ENCODE measurements at places on chromosomes 13 and 19.
A peak's percentile ranks its signal among the peaks of the same experiment; 100 is the strongest.

- no peak for DNase-seq
Measured at GRCh38 chr13:86155756-86156155, 356.5 kb upstream of the SLITRK6 start.

DNA sequence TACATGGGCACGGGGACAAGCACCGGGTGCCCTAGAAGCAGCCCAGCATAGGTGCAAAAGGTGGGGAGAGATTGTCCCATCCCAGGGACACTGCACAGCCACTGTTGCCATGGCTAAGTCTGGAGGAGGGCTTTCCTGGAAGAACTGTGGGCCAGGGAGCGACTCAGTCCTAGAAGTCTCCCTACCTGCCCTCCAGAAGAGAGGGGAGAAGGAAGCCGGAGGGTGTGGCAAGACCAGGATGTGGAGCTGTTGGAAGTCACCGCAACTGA is 2.3 kb upstream of the FBN3 start:
- no peak for DNase-seq

DNA sequence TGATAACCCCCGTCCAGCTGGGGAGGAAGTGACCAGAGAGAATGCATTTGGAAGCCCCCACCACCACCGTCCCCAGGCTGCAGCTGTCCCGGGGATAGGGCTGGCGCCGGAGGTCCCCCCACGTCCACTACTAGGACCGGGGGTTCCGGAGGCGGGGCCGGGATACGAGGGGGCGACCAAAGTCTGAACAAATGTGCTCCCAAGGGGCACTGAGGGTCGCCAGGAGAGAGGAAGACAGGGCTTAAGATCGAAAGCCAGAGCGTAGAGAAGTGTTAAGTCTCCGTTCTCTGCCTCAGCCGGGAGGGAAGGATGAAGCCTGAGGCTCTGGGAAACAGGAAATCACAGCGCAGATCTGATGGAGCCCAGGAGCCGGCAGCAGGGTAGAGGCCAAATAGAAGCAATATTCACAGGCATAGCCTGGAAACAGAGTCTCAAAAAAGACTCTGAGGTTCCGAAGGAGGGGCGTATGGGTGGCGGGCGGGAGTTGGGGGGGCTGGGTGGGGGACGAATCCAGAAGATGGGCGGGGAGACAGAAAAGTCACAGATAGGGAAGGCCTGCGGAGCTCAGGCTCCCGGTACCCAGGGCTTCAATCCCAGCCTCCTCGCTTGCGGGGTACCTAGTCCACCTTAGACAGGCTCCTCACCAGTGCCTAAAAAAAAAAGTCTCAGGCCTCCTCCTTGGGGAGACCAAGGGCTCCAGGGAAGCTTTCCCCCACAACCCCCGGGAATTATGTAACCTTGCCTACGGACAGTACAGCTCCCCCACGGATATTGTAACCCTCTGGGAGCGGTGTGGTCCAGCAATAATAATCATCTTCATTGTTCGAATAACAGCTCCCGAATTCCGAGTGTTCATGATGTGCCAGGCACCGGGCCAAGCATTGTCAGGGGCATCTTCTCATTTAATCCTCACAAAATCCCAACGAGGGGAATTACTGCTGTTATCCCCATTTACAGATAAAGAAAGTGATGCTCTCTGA is 1.1 kb upstream of the ERF start:
- DNase-seq: no peak

GRCh38 chr19:58561373-58562121 is 3.1 kb upstream of the UBE2M start:
- DNase-seq: no peak

DNA sequence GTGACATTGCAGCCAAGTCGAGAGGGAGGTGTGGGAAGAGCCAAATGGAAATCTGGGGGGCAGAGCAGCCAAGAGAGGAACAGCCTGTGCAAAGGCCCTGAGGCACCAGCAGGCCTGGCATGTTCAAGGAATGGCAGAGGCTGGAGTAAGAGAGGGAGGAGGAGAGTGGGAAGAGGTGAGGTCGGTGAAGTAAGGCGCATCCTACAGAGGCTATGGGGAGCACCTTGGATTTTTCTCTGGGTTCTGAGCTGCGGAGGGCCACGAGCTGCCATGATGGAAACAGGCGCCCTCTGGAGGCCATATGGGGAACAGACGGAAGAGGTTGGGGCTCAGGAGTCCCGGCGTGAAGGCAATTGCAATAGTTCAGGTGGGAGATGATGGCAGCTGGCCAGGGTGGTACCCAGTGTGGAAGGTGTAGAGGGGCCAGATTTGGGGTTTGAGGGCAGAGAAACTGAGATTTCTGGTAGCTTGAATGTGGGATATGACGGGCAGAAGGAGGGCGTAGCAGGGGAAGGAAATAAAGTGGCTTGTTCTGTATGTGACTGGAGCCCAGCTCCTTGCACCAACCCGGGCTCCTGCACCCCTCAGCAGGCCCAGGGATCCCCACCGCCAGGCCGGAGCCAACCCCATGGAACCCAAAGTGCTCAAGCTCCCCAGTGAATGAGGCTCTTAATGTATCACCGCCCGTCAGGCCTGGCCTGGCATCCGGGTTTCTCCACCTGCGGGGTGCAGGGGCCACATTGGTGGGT is 20.5 kb upstream of the STRN4 start:
- peak; percentile 31 for DNase-seq

DNA sequence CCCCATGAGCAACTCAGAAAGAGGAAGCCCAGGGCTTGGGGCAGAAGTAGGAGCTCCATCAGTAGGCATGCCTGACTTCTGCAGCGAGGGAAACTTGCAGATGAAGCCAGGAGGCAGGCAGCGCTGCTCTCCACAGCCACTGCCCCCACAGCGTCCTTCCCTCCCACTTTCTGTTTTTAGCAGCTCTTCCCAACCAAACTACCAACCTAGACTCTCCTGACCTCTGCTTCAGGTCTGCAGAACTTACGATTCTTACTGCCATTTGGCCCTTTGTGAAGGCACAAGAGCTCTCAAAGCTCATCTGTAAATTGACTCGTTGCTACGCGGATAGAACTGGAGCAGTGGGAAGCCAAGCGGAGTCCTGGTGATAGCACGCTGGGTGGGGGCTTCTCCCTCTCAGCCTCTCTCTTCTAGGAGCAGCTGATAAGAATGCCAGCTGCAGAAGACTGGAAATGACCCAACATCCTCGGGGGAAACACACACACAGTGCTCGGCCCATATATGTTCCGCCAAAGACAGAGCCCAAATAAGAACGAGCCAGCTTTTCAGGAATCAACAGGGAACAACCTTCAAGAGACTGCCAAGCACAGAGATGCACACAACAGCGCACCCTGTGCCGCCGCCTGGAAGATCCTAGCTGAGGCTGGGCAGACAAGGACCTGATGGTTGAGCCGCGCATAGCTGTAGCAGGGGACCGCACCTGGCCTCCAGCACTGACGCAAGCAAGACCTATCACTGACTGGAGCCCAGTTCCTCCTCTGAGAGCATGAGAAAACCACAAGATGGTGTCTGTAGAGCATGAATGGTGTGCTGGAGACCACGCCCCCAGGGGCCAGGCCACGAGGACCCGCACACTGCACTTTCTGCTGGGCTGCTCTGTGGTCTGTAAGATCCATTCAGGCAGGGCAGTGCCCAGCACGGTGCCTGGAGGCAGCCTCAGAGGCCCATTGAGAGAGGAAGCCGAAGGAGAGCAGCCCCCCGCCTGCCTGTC is 15.9 kb upstream of the SLC35E1 start:
- DNase-seq: peak; percentile 61

- no peak for DNase-seq
Measured at GRCh38 chr13:47673009-47673850, 327.8 kb downstream of the SUCLA2 start.

DNA sequence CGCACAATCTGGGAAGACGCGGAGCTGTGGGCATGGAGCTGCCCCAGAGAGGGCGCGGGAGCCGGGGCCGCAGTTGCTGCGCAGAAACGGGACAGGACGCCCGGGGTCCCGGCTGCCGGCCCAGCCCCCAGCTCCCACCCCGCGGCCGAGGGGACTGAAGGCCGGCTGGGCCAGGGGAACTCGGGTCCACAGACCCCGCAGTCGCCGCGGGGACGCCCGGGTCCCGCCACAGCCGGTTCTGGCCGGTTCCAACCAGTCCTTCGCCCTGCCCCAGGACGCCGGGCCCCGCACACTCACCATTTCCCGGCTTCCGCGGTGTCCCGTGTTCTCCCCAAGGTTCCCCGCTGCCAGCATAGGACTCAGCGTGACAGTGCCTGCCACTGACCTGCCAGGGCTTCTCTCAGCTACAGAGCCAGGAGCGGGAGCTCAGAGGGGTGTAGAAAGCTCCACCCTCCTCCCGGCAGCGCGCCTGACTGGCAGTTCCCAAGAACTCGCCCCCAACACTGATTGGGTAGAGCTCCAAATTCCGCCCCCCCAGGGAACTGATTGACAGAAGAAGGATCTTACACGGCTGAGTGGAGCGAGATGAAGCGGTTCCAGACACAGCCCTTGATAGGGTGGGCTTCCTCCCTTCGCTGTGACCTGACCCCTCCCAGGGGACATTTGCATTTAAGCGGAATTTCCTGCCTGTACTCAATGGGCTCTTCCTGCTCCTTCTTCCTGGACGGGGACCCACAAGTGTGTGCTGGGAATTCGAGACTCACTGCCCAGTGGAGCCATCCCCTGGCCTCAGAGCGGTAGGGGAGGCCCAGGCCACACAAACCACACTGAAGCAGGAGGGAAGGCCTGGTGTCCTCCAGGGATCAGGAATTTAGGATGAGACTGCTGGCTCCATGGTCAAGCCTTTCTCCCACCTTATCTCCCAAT is at the start of gene ZNF442:
Gene ZNF442 (minus strand): TSS at position 448 of the 927 bp plus-strand sequence. CDS start 2,052 bp downstream, outside the sequence.
- peak; percentile 89 for DNase-seq

- DNase-seq: no peak
Measured at GRCh38 chr13:41858780-41859179, 102.1 kb downstream of the VWA8 start.

DNA sequence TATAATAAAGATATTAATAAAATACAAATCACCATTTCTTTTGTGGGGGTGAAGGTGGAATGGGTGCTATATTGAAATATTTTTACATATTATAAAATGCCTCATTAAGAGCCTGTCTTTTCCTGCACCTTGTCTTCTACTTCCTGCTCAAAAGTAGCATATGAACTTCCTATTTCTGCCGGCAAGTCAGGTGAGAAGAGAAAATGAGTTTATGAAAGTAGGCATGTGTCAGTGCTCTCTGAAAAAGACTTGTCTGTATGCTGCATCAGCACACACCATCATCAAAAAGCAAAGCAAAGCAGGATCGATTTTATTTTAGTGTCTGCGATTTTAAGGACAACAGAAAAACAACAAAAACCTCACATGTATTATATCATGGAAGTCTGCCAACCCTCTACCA is 114.2 kb downstream of the RAP2A start:
- no peak for DNase-seq

All from stimulated activated CD4-positive, alpha-beta T cell treated with anti-CD3 and anti-CD28 coated beads, Interleukin-1b, Interleukin-23, amount 100 ng/mL, for 24 hours (primary cell).